ENCODE measurements at places on chromosomes 3 and 15.

GRCh38 chr3:82294609-82295008 is 533.2 kb upstream of the GBE1 start:
- DNase-seq = no peak

GRCh38 chr3:134327594-134327975 is 46.7 kb downstream of the AMOTL2 start:
- DNase-seq = peak; percentile 81

DNA sequence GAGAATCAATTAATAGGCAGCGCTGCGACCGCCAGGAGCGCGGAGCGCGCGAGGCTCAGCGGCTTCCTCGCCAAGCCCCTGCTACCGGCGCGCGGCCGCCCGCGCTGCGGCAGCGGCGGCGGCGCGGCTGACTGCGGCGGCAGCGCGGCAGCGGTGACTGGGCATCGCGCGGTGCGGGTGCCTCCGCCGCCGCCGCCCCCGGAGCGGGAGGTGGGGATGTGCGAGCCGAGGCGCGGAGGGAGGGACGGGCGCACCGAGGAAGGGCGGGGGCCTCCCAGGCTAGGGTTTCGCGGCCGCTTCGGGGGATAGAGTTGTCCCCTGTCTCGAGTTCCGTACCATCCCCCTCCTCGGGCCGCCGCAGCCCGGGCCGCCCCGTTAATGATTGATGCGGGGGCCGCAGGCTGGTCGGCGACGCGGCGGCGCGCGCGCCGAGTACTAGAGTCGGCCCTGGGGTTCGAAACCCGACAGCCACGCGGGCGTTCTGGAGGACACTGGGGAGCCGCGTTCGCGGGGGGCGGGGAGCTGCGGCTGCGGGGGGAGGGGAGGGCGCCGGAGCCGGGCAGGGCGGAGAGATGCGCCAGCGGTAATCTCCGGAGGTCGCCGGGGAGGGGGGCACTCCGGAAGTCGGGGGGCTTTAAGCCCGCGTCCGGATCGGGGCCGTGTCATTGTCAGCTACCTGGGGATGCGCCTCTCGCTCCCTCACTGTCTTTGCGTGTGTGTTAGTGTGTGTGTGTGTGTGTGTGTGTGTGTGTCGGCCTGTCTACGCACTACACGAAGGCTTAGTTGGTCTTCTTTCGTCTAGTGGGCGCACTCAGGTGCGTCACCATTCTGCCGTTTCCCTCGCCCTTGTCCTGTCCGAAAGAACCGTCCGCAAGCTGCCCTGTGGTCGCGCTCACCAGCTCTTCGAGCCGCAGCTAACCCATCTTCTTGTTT is at the start of gene PAQR9:
PAQR9 (minus strand) TSS at position 159 of the 933 bp plus-strand sequence. CDS start 338 bp downstream, outside the sequence.
- DNase-seq = no peak

GRCh38 chr15:101641894-101642293 is 10.3 kb downstream of the TM2D3 start:
- DNase-seq = no peak
